ENCODE measurements at places on chromosomes 12 and 14. TPM values are rescaled to one million over a fixed set of nuclear protein-coding genes. Genes with fewer than 3 reads are reported as not detected.

- no peaks in the 10 kb centered on the region for H3K36me3 ChIP-seq
- H3K27me3 ChIP-seq, result no peaks in the 10 kb centered on the region
- H3K4me1 ChIP-seq, result peaks cover 5% of the 10 kb centered on the region
These were observed 17.1 kb downstream of the MTHFD1 start for GRCh38 chr14:64405295-64405694.

DNA sequence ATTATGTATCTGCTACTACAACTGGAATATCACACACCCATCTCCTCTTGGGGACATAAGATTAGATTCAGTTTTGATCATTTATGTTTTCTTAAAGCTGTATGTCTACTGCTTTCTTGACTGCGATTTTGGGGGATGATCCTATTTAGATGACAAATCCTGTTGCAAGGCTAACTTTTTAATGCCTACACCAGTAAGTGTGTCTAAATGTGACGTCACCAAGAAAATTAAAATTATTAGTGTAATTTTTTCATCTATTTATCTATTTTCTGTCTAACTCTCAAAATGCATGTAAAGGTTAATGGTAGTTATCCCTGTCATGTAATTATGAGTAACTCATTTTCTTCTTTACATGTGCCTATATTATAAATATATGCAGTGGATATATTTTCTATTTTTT, 170.9 kb upstream of the PPFIA2 start:
- no peak overlapping the region for H3K27ac ChIP-seq
- no peak overlapping the region for H3K4me3 ChIP-seq
- no peak for DNase-seq
- no peaks in the 10 kb centered on the region for H3K36me3 ChIP-seq

DNA sequence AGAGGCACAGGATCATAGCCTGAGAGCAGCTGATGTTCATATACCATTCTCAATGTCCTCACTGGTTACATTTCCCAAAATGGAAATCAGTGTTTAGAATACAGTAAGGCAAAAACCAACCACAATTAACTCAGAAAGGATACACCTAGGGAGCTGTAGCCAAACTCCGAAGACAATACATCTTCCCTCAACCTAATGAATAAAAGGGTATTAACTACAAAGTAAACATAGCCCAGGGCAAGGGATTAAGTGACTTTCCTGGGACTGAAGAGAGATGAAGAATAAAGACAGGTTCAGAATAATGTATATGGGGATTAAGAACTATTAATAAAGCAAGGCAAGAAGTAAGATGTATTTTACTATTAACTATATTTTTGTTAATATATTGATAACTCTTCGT, 79.5 kb downstream of the RPS29 start:
- no peak overlapping the region for H3K4me3 ChIP-seq
- no peaks in the 10 kb centered on the region for H3K4me1 ChIP-seq
- DNase-seq, result no peak

DNA sequence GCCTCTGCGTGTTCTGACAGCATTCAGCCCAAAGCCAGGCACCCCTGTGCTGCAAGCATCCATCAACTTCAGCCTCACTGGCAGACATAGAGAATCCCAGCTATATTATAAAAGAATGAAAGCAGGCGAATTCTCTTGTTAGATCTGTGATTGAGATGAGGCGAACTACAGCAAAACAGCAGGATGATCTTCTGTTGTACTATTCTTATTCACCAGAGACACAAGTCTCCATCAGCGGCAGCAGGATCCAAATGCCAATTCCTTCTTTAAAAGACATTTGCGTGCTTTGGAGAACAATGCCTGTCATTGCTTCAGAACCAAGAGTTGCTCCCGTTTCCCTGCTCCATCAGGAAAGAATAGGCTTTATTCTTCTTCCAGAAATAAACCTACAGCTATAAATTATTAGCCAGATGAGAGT, 188.9 kb downstream of the SLC41A2 start:
- H3K4me3 ChIP-seq, result no peak overlapping the region
- no peaks in the 10 kb centered on the region for H3K36me3 ChIP-seq
- no peaks in the 10 kb centered on the region for H3K4me1 ChIP-seq
- H3K27ac ChIP-seq, result no peak overlapping the region
- peak; percentile 53 for DNase-seq

Gene RND1
- total RNA-seq, result 0.32 TPM

GRCh38 chr12:52423661-52424500, 10.3 kb downstream of the KRT75 start:
- H3K27me3 ChIP-seq, result no peaks in the 10 kb centered on the region
- no peak for DNase-seq
- H3K36me3 ChIP-seq, result no peaks in the 10 kb centered on the region
- H3K4me3 ChIP-seq, result no peak overlapping the region

Gene GDF3
- total RNA-seq, result 0.40 TPM
